ENCODE measurements at places on chromosomes 7 and 10.

DNA sequence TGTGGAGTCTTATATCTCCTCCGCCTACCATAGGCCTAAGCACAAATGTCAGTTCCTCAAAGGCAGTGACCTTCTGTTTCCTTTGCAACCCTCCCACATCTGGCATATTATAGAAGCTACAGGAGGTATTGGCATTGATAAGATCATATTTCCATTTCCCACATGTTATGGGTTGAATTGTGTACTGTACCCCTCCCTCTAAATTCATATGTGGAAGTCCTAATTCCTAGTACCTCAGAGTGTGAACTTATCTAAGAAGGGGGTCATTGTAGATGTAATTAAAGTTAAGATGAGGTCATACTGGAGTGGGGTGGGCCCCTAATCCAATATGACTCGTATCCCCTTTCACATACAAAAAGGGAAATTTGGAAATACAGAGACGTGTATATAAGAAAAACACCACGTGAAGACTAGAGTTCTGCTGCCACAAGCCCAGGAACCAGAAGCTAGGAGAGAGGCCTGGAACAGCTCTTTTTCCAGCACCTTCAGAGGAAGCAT is 6.1 kb upstream of the LAMB4 start:
- no peak for DNase-seq

GRCh38 chr7:103833401-103833800 is 156.1 kb downstream of the RELN start:
- no peak for DNase-seq

GRCh38 chr7:134279898-134280297 is 36.8 kb downstream of the SLC35B4 start:
- DNase-seq = no peak

- no peak for DNase-seq
Measured at GRCh38 chr7:116422683-116423082, 76.9 kb upstream of the CAV2 start.

- DNase-seq = no peak
Measured at GRCh38 chr10:59072038-59072437, 104.4 kb upstream of the PHYHIPL start.

DNA sequence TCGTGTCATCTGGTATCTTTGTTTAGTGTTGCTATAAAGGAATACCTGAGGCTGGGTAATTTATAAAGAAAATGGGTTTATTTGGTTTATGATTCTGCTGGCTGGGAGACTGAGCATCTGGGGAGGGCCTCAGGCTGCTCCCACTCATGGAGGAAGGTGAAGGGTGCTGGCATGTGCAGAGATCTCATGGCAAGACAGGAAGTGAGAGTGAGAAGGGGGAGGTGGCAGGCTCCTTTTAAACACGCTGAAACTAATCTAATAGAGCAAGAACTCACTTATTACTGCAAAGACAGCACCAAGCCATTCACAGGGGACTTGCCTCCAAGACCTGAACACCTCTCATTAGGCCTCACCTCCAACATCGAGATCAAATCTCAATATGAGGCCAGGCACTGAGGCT is 11.3 kb downstream of the OIT3 start:
- DNase-seq = no peak

DNA sequence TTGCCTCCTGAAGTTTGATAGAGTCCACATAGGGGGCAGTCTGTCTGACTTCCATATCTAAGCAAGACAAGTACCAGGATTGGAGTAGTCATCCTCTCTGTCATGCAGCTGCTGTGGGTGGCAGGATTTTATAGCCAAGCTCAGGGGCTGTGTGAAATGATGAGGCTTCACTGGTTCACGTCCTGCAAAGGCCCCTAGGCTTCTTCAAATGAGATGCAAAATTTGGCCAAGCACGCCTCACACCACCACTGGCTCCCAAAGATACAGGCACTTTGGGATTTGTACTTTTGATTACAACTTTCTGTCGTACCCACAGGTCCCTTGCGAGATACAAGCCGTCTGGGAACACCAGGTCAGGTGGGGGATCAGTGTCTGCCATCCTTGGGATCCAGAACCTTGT is 67.1 kb downstream of the WDFY4 start:
- DNase-seq = no peak

- DNase-seq = no peak
Measured at GRCh38 chr10:33876584-33877400, 542.3 kb upstream of the NRP1 start.

DNA sequence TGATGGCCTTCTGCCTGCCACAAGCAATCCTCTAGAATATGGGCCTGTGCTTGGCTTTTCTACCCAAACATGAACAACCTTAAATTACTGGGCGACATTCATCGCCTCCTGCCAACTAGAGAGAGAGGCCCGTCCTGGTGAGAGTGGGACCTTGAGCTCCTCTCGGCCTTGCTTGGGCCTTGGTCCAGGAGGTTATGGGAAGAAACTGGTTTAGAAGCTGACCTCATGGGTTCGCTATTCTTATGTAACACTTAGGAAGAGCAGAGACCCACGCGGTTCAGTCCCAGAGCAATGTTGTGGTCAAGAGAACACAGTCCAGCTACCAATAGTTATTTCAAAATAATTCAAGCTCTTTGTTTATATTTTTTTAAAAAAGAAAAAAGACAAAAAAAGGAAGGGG is 176.3 kb upstream of the ZNF32 start:
- no peak for DNase-seq

DNA sequence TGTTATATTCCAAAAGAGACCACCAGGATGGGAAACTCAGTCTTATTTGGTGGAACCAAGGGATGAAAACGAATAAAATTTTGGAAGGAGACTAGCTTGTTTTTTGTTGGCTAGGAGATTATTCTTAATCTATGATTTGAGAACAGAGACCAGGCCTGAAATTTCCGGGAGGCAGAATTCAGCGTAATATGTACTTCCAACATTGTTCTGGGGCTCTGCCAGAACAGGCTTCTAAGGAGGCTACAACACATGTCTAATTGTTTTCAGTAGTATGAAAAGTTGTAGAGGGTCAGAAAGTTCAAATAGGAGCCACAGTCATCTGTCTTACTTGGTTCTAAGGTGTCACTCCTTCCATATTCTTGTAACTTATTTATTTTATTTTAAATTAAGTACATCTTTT is 1.7 kb downstream of the DDX21 start:
- no peak for DNase-seq

Measured in CD4-positive, alpha-beta T cell treated with Interleukin-4 for 1 hour (primary cell).